BE2C (cell line): ENCODE measurements at places on chromosomes 12 and 14.
A peak's percentile ranks its signal among the peaks of the same experiment; 100 is the strongest.

- DNase-seq = no peak
Observed at GRCh38 chr14:104941508-104942365, 17.1 kb downstream of the PLD4 start.

GRCh38 chr14:93789228-93790130 lies 1.2 kb upstream of the PRIMA1 start:
- no peak for DNase-seq

DNA sequence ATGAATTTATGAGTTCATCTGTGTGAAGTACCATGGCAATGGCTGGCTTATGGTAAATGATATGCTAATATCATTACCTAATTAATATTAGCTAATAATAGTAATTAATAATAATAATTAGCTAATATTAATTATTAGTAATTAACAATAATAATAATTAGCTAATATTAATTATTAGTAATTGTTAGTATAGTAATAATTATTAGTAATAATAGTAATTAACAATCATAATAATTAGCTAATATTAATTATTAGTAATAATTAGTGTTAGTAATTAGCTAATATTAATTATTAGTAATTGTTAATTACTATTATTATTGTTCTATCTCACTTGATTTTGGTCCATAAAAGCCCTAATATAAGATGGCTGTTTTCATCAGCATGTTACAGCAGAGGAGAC lies 19.8 kb downstream of the RERG start:
- DNase-seq = no peak

DNA sequence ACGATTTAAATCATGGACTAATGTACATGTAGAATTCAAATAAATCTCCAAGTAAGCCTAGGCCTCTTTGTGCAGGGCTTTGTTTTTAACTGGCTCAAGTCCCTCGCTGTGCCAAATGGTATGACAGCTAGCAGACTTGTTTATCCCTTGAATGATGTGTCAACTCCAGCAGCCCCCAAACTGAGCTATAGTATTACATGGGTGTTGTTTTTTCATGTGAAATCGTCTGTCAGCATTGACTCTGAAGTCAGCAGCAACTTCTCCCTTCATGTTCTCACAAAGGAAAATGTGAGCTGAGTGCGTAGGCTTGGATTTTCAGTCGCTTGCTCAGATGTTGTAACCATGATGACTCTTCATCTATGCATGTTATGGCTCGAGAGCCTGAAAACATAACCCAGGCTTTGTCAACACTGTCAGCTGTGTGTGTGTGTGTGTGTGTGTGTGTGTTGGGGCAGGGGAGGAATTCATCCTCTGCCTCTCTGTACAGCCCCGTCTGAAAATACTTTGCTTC lies 73.3 kb downstream of the PTHLH start:
- no peak for DNase-seq

- peak; percentile 69 for DNase-seq
Observed at GRCh38 chr12:989751-990660, 1.0 kb upstream of the ERC1 start.

- no peak for DNase-seq
Observed at GRCh38 chr14:79468486-79468885, 742.8 kb downstream of the DIO2 start.

GRCh38 chr12:123506843-123507236 lies 26.7 kb downstream of the RILPL1 start:
- no peak for DNase-seq

DNA sequence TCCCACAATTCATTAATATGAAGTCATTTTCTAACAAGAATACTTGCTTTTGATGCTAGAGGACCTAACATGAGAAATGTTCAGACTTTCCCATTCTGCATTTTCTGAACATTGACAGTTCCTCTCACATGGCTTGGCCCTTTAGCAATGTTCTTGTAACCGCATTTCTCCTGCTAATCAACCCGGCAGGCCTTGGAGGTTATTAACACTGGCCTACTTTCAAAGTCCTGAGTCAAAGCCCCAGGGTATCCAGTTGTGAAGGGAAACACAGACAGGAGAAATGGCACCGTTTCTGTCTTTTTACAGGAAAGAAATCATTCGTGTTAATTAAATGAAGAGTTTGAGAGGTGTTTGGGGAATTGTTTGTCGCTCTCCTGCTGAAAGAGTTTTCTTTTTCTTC lies 446.5 kb upstream of the MIS18BP1 start:
- DNase-seq = no peak

GRCh38 chr12:23290627-23291330 lies 658.7 kb downstream of the SOX5 start:
- no peak for DNase-seq

- DNase-seq = no peak
Observed at GRCh38 chr12:83261998-83262397, 575.3 kb downstream of the TMTC2 start.

GRCh38 chr12:38120438-38120837 lies 196.1 kb upstream of the ALG10B start:
- DNase-seq = no peak

GRCh38 chr12:47876440-47876960 lies 28.3 kb downstream of the VDR start:
- DNase-seq = no peak

DNA sequence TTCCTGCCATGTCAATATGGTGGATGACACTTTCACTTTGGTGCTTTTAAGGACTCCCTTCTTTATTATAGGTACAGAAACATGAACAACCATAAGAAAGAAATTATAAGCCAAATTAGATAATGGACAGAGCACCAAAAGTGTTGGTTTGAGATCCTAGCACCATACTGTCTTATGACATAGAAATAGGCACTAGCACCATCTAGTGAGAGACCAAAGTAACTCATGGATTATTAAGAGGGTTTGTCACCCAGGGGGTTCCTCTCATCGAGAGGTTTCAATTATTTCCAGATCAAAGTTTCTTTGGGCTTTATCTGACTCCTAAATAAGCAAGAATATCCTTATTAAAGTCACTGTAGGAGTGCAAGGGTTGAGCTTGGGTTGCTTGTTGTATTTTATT lies 153.0 kb upstream of the DIO2 start:
- DNase-seq = no peak

DNA sequence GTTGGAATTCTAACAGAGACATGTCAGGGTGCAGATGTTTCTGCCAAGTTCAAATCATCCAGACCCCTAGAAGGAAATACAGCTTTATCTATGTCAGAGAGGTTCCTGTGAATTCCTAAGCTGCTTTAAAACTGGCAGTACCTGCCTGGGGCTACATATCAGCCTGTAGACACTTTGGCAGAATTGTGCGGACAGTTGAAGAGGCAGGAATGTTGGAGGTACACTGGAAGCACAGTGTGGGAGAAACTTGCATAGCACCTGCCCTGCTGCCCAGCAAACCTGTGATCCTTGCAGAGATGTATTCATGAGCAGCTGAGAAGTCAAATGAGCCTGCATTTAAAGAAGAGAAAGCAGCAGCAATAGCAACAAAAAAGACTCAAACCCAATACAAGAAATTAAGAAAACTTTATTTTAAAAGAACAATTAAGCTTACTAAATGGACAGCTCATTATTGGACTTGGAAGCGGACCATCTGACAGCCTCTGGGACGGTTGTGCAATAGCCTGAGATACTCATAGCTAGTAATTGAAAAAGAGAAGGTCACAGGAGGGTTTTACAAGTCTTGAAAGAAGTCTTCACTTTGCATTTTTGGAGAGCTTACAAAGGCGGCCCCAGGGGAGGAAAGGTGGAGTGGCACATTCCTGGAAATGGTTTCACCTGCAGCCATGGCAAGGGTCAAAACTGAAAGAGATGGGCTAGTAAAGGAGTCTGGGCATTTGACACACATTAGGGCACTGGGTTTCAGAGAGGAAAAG lies 280.9 kb upstream of the FLRT2 start:
- DNase-seq = no peak

GRCh38 chr14:94601884-94602391 lies 10.3 kb upstream of the SERPINA3 start:
- DNase-seq = no peak

DNA sequence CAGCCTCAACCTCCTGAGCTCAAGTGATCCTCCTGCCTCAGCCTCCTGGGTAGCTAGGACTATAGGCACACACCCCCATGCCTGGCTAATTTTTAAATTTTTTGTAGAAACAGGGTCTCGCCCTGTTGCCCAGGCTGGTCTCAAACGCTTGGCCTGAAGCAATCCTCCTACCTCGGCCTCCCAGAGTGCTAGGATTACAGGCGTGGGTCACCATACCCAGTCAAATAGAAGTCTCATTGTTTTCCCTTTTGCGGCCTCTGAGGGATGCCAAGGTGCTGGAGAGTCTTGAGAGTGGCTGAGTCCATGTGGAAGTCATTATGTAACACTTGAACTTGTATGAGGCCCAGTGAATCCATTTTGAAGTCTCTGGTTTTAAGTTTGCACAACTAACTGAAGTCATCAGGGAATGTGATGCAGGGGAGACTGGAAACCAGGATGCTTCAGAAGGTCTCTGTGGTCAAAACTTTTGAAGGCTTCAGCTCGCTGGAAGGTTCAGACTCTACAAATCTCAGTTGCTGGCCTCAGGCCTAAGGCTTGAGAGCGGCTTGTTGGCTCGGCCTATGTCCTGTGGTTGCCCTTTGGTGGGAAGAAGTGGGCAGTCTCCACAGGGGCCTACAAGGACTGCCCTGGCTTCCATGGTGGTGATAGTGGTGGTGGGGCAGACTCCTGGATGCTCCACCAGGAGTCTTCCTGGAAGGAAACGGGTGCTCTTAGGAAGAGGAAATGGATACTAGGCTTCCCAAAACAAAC lies 29.2 kb downstream of the GALNT16 start:
- DNase-seq = no peak

DNA sequence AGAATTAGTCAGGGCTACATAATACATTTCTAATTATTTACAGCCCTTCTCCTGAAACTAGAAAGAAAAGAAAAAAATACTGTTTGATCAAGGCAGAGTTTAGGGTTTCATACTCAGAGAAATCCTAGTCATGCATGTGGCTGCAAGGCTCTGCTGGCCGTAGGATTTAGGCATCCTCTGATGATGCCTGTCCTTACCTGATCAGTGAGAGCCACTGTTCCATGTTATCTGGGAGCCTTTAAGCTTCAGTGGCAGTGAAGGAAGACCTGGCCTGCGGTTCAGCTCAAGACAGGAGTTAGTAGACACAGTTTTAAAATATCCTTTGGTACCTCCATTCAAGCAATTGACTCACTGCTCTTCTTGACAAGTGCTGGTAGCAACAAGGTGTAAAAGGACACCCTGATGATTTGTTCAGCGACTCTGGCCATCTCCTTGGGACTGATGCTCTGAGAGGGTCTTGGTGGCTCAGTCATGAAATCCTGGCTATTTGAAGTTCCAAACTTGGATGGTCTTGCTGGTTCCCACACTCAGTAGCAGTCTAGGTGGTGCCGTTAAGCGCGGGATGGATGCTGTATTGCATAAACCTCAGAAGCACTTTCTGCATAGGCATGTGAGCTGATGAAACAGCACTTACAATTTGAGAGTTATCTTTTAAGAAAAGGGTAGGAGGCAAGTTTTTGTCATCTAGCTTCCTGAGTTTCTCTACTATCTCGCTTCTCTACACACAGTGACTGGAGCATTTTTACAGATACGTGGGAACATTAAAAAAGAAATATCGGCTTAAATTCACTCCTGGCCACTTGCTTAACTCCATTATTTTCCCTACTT lies 162.0 kb downstream of the SAMD4A start:
- no peak for DNase-seq

- no peak for DNase-seq
Observed at GRCh38 chr12:46908236-46908935, 82.6 kb upstream of the SLC38A4 start.

GRCh38 chr12:68356060-68356695 lies 24.0 kb upstream of the MDM1 start:
- no peak for DNase-seq

GRCh38 chr14:96103075-96103474 lies 63.9 kb downstream of the C14orf132 start:
- no peak for DNase-seq

DNA sequence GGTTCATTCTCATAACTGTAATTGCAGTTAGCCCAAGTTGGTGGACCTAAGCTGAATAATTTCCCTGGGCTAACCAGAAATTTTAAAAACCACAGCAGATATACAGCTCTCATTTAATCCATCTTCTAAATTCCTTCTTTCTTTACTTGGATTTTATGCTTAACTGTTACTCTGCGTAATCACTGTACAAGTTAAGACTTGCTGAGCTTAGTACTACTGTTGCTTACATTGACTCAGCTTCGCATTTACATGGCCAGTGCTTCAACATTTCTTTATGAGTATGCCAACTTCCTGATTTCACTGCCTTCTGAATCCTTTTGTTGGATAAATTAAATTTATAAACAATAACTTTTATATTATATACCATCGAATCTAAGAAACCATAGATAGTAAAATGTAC lies 147.4 kb downstream of the SLC38A4 start:
- DNase-seq = no peak

- no peak for DNase-seq
Observed at GRCh38 chr12:75786070-75786469, 245.5 kb downstream of the PHLDA1 start.

DNA sequence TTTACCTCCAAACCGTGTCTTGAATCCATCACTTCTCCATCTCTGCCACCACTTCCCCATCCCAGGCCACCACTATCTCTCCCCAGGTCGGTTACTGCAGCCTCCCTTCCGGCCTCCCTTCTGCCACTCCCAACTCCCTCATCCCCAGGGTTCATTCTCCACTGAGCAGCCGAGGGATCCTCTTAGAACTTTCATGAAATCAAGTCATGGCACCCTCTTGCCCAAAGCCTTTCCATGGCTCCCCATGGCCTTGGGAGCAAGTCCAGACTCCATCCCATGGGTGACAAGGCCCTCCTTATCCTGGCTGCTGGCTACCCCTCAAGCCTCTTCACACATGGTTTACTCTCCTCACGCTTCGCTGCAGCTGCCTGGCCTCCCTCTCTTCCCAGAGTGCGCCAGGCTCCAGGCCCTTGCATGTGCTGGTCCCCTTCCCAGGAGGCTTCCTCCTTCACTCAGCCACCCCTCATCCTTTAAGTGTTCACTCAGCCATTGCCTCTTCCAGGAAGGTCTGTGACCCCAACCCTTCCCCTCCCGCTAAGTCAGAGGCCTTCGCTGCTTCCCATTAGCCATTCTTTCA lies 17.9 kb upstream of the SH2B3 start:
- no peak for DNase-seq

DNA sequence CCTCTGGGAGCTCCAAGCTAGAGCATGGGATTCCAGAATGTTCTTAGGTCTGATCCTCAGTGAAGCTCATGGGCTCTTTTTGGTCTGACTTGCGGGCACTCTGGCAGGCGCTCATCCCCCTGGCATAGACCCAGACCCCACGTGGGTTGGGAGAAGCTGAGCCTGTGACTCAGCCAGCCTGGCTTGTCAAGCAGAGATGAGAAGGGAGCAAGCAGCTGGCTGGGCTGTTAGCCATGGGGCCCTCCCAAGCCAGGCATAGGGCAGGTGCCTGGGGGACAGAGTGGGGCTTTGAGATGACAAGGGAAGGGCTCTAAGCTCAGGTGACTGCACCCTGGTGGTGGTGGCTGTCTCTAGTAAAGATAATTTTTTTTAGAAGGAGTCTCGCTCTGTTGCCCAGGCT lies 80.3 kb upstream of the NOS1 start:
- no peak for DNase-seq

DNA sequence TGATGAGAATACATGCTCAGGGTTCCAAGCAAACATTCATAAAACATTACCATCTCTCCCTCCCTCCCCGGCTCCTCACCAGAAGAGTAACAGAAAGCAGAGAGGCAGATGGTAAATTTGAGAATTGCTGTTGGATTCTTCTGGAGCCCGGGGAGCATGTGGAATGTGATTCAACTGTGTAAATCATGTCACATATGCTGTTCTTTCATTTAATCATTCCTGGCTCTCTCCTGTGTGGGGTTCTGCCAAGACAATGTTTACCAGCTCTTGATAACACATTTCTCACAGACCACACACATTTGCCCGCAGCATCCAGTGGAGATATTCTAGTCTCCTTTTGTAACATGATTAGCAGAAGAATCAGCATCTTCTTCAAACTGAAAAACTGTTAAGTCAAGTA lies 23.4 kb upstream of the NR2C1 start:
- no peak for DNase-seq

GRCh38 chr12:21710958-21711775 lies 53.5 kb upstream of the LDHB start:
- no peak for DNase-seq
